Mucosa of descending colon (tissue), 3 donors: ENCODE measurements at places on chromosomes 6 and 20. TPM values are rescaled to one million over a fixed set of nuclear protein-coding genes. Genes with fewer than 3 reads are reported as not detected.

Gene SIRPB2
- 3.4 TPM for total RNA-seq

- DNase-seq, result no peak
These were observed 643.8 kb downstream of the RFPL4B start for GRCh38 chr6:112990971-112991370.

- DNase-seq, result no peak
These were observed 187.5 kb downstream of the PLCB4 start for GRCh38 chr20:9256393-9256792.

GRCh38 chr6:7529141-7529540 is 12.3 kb upstream of the DSP start:
- DNase-seq, result no peak

DNA sequence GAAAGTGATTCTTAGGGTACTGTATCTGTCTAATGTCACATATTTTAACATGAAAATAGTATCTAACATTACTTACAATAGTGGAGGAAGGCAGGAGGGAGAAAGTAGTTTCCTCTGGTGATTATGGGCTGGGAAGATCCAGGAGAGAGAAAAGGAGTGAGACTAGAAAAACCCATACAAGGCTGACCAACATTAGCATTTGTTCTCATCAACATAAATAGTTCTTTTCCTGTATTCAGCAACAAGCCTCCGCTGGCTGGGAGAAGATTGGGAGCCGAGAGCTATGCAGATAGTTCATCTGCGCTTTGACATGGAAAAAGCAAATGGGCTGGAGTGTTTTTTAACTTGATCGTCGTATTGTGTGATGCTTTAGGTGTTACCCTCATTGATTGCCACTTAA is 239.4 kb downstream of the PHACTR1 start:
- no peak for DNase-seq

DNA sequence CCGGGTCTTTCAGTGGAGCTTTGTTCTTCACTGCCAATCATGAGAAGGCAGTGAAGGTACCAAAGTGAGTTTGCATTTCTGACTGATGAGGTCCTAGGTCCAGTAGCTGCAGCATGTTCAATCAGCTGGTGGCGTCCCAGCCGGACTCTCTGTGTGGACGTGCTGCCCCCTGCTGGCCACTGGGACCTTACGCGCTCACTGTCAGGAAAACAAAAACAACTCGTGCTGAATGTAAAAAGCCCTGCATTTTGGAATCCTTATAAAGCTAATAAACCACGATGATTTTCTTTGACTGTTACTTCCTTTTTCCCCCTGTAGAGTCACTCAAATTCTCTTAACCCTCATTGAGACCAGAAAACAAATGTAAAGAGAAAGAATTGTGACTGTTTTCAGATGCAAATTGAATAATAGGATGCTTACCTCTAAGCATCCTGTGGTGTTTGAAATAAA is 4.9 kb upstream of the CD24 start:
- DNase-seq, result peak; percentile 88

Gene FOXQ1
- total RNA-seq, result 0.60 TPM

Gene GABRR1
- total RNA-seq, result not detected

DNA sequence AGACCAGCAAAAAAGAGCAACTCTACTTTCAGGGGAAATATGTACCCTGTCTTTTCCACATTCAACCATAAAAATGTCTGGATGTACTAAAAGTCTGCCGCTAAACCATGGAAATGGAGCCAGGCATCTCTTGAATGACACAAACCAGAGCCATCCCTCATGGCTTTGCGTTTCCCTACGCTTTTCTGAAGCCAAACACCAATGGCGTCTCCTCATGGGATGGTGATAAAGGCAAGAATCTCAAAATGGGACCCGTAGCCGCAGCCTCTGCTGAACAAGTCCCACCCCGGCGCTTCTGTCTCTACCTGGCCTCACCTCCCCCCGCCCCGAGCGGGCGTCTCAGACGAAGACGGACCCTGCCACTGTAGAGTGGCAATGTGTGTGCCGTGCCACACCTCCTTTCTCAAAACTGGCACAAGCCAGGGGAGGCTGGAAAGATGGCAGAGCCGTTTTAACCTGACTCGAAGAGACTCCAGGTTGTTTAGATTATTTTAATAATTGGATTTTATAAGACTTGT is 80.3 kb upstream of the AFDN start:
- no peak for DNase-seq

Gene NINL
- 1.8 TPM for total RNA-seq

- DNase-seq, result no peak
These were observed 255.4 kb downstream of the OGFRL1 start for GRCh38 chr6:71544028-71544427.

Gene ADGRB3
- total RNA-seq, result 7.8 TPM

DNA sequence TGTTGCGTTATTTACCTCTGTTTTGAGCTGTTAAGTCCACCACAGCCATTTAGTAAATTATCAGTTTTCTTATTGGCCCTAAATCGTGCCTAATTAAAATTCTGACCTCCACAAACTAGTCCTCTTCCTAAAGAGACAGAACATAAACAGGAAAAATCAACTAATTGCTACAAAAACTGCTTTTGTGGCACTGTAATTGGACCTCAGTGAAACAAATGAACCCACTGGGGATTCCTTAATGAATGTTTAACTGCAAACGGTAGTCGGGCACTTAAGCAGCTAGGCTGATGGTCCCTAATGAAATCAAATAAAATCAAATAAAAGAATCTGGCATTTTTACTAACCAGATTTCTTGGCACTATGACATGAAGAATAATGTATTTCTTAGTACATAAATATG is 513.4 kb upstream of the SLC35B3 start:
- DNase-seq, result no peak

DNA sequence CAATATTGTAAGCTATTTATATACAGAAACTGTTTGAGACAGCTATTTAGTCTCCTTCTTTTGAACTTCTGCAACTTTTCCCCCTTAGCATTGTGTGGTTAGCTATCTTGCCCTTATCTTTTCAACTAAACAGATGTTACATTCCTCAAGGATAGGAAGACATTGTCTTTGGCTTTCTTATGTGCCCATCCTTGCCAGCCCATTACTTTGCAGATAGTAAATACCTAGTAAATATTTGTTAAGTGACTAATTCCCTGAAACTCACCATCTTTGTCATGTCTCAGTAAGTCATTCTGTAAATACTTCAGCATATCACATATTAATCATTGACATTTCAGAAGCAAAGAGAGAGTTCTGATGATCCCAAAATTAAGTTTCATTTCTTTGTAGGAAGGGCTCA is 69.1 kb upstream of the FLRT3 start:
- DNase-seq, result no peak

DNA sequence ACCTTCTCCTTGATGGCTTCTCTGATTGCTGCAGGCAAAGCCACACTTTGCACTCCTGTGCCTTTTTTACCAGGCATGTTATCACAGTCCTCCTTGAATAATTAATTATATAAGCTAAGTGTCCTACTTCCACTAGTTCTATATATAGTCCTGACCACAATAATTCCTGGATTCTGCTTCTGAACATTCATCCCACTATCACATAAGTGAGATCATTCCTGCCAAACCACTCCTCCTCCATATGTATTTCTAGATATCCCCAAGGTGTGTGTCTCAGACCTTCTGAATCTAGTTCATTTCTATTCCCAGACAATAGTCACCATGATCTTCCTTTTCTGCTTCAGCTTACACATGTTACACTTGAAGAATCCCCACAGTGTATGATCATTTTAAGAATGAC is 1237.5 kb upstream of the MAP3K7 start:
- no peak for DNase-seq

Gene SEL1L2
- total RNA-seq, result not detected

Gene PLN
- total RNA-seq, result 19.5 TPM

GRCh38 chr6:88072462-88072861 is 24.8 kb downstream of the SPACA1 start:
- no peak for DNase-seq

- DNase-seq, result no peak
These were observed 62.8 kb upstream of the SCP2D1 start for GRCh38 chr20:18750735-18751134.

Gene HSPA1L
- total RNA-seq, result 3.4 TPM

Gene PDYN
- not detected for total RNA-seq

DNA sequence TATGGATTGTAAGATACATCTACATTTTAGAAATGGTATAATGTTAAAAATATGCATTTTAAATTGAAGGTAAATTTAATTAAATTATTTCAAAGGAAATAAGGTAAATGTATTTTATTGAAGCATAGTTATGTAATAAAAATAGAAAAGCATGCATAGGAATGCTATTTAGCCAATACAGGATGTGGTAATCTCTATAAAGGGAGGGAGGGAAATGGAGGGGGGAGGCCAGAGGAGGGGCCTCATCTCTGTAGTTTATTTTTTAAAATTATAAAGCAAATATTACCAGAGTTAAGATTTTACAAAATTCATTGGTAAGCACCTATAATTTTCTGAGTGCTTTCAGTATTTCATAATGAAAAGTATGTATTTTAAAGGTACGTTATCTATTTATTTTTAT is 27.2 kb downstream of the SLC16A10 start:
- DNase-seq, result no peak

DNA sequence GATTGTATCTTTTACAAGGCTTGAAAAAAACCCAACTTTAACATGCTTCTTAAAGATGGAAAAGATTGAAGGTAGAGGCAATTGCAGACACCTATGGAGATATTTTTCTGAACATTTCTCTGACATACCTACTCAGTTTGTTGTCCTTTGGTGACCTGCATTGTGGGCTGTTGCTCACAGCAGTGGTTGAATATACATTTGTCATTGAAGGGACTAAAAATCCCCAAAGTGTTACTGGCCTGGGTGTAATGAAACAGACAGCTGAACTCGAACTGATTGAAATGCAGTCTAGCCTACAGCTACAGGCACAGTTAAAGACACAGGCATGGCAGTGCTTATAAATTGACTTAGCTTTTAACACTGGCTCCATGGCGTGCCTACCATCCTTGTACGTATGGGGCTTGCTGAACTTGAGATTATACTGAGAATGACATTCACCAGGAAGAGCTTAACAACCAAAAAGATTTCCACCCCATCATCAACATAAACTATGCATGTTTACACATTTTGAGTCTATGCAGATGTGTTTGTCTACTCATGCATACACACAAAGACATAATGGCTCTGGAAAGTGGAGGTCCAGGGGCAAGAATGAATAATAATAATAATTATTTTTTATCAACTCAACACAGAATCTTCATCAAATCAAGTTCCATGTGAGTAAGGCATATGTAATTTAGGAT is 83.2 kb upstream of the NOX3 start:
- no peak for DNase-seq

DNA sequence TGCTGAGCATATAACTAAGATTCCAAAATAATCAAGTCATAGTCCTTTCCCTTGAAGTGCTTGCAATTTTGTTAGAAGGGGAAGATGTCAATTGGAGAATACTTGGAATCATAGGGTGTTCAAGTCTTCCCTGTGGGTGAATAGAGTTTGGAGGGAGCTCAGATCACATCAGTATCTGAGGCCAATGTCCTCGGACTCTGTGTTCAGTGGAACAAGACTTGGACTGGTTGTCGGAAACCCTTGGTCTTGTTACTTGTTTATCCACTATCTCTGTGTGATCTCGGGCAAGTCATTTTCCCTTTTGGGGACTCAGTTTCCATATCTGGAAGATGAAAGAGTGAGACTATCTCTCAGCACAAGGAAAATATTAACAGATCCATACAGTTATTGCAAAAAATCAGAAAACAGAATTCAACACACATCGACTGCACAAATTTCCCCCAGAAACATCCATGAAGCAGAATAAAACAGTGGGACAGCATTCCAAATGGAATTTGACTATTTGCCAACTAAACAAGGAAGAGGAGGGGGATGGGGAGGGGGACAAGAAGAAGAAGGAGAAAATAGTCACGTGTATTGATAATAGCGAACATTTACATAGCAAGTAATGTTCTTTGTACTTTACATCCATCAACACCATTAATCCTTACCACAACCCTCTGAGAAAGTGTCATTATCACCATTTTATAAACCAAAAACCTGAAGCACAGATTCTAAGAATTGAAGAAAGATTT is 3.9 kb upstream of the EDEM2 start:
- DNase-seq, result no peak

Gene ABHD16B
- not detected for total RNA-seq

DNA sequence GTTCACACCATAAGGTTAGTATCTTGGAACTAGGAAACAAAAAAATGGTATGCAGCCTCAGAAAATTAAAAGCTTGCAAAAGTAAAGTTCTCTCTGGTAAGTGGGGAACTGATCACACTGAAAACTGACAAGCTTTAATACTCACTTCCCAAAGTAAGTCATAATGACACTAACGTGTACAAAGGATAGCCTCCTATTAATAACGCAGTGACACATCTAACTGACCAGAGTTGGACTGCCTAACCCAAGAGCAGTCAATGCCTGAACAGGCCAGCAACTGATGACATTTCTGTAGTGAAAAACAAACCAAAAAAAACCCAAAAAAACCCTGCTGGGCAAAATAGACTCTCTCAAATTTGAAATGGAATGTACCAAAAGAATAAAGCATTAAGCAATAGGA is 30.7 kb downstream of the CHD6 start:
- no peak for DNase-seq

DNA sequence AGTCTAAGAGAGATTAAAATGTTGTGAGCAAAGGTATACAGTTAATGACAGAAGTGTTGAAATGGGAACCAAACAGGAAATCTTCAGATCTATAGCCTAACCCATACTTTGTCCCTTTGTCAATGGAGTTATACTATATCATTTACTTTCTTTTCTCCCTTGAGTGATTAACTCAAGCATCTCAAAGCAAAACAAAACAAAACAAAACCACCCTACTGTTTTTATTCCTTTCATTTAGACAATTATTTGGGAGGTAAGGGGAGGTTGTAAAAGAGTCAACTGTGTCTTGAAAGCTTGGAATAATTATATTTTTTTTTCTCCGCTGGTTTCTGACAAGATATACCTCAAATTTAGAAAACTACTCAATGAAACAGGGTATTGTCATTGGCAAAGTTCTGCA is 139.8 kb upstream of the HMGN3 start:
- no peak for DNase-seq

DNA sequence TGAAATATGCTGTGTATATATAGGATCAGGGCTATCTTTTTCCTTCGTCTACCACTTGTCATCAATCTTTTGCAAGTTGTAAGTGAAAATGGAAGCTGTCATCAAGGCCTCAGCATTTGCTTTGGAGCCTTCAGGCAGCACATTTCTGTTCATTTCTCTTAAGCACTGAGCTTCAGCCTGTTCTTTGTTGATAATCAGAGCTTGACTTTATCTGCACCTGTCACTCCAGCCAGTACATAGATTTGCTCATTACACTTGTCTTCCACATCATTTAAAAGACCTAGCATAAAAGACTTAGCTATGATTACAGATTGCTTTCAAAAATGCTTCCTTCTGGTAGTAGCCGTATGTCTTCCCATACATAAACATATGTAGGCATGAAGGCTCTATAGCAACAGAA is 189.8 kb upstream of the GRIK2 start:
- no peak for DNase-seq

Gene APCDD1L
- 0.57 TPM for total RNA-seq

DNA sequence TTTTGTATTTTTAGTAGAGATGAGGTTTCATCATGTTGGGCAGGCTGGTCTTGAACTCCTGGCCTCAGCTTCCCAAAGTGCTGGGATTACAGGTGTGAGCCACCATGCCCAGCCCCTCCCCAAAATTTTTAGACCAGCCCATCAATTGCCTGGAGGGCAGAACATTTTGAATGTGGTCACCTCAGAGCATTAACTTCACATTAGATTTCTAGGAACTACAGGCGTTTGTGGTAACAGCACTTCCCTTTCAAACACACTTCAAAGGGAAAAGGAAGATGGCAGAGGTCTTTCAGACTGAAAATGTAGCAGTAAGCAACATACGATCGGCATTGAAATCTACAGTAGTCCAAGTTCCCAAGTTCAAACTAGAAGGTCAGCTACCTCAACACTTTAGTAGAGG is 12.3 kb upstream of the SLA2 start:
- DNase-seq, result no peak
